ENCODE measurements at places on chromosomes 2 and 18. TPM values are rescaled to one million over a fixed set of nuclear protein-coding genes. Genes with fewer than 3 reads are reported as not detected.

GRCh38 chr2:30277582-30277981 is 46.2 kb downstream of the LBH start:
- no peak for DNase-seq

DNA sequence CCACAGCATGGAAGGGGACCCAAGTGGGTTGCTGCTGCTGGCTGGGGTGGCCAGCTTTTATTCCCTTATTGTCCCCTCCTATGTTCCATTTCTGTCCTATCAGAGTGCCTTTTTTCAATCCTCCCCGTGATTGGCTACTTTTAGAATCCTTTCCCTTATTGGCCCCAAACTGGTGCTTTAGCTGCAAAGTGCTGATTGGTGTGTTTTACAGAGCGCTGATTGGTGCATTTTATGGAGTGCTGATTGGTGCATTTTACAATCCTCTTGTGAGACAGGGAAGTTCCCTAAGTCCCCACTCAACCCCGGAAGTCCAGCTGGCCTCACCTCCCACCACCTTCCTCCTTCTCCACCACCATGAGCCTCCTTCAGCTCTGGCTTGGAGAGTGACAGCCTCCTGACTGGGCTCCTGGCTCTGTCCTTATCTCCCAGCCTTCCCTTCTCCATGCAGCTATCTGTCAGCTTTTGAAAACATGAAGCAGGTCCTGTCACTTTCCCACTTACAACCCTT is 20.7 kb upstream of the PLB1 start:
- DNase-seq, result no peak

- no peak for DNase-seq
Observed at GRCh38 chr2:13884291-13884976, 748.1 kb upstream of the LRATD1 start.

The TSGA10 gene
- 7.8 TPM for total RNA-seq

The SLC16A14 gene
- total RNA-seq, result 12.5 TPM

The NPPC gene
- 2.7 TPM for total RNA-seq

Data from mucosa of descending colon (tissue), 3 donors.